Naive thymus-derived CD8-positive, alpha-beta T cell (primary cell): ENCODE measurements at places on chromosomes 2 and 18. TPM values are rescaled to one million over a fixed set of nuclear protein-coding genes. Genes with fewer than 3 reads are reported as not detected.

GRCh38 chr2:39275016-39275415 is 31.2 kb upstream of the CDKL4 start:
- DNase-seq = no peak

DNA sequence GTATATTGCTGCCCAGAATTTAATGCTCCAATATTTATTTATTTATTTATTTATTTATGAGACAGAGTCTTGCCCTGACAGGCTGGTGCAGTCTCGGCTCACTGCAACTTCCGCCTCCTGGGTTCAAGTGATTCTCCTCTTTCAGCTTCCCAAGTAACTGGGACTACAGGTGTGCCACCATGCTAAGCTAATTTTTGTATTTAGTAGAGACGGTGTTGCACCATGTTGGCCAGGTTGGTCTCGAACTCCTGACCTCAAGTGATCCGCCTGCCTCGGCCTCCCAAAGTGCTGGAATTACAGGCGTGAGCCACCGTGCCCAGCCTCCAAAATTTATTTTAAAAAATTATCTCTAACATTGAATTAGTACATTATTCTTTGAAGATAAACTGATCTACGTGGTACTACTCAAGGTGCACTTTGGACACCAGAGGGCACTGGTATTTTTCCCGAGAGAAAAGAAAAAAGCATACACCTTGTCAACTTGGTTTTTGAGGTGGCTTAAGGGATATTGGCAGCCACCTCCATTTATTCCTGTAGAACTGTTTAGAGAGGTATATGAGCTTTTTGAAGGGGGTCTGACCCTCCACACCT is 1.4 kb upstream of the IDH1 start:
- DNase-seq = no peak

DNA sequence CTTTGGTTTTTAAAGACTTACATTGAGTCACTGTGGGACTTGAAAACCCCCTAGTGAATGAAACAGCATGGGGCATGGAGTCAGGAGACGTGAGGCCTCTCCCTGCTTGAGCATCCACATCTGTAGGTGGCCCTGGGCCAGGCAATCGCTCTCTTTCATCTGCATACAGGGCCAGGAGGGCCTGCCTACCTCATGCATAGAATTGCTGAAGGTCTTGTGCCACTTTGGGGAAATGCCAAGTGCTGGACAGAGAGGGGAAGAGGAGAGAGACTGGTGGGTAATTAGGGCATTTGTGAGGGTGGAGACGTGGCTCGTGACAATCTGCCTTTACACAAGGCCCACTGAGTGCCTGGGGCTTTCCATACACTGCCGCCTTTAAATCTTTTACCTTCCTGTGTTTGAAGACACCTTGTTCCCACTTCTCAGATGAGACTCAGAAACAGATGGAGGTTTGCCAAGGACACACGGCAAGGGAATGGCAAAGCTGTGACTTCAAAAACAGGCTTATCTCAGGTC is 322.2 kb upstream of the HS6ST1 start:
- no peak for DNase-seq

DNA sequence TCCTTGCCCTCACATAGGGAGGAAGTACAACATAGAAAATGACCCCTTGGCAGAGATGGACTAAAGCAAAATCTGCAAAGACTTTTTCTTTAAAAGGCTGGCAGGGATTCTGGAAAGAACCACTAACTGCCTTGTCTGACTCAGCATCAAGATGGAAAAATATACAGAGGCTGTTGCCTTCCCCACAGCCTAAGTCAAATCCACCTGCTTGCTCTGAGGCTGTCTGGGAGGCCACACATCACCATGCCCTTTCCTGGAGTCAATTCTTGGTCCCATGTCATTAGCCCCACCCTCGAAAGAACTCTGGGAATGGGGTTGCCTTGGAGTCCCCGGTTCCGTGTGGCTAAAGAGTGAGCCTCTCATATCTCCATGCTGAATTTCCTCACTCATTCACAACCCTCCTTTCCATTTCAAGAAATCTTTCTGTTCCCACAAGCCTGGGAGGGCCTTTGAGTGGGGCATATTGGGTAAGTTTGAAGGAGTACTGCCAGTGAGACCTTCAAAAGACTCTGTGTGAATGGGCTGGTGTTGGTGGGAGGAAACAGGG is 39.4 kb downstream of the BMP10 start:
- no peak for DNase-seq

The ZC3H8 gene
- total RNA-seq = 29.4 TPM
